ENCODE measurements at places on chromosomes 3 and 15.

DNA sequence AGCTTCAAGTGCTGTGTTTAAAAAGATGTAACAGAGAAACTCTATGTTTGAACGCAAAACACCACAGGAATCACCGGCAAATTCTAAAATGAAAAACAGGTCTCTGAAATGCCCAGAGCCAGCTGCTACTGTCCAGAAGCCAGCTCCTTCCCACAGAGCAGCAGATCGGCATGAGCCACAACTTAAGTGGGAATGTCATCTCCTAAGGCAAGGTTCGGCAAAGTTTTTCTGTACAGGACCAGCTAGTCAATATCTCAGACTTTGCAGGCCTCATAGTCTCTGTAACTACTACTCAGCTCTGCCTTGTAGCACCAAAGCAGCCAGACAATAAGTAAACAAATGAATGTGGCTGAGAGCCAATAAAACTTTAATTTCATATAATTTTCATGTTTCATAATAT, 4.9 kb downstream of the PLOD2 start:
- DNase-seq, result no peak

GRCh38 chr3:188183452-188183851, 29.5 kb downstream of the LPP start:
- no peak for DNase-seq

GRCh38 chr3:127234778-127235177, 41.8 kb downstream of the PRR23E start:
- DNase-seq, result no peak

DNA sequence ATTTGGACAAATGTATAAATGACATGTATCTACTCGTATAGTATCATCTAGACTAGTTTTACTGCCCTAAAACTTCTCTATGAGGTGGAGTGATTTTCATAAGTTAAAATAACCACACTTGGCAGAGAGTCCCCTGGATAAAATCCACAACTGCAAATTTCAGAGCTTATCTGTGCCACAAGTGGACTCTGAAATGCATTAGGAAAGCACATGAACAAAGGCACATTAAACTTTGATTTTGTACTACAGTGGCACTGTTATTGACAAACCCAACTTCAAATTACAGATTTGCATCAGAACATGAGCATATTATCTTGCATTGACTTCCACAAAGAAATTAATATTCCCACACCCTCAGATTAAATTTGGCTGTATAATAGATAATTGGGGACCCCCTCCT, 58.1 kb upstream of the EIF5A2 start:
- DNase-seq, result no peak

DNA sequence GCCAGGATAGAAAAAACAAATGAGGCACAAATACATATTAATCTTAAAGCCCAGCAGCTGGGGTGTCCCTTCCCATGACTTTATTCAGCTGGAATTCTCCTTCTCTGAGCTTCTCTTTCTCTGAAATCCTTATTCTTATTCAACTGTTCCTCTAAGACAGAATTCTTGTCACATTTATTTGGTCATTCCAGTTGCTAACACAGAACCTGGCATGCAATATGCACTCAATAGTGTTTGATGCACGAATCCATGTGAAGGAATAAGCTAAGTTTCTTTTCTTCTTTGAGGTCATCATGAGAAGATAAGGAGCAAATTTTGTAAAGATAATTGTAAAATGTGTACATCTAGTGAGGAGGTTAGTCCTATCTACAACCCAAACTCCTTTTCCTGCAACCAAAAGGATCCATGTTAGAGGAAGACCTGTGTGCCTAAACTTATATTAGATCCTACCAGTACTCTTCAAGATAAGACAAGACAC, 154.2 kb upstream of the KCNMB2 start:
- DNase-seq, result no peak

DNA sequence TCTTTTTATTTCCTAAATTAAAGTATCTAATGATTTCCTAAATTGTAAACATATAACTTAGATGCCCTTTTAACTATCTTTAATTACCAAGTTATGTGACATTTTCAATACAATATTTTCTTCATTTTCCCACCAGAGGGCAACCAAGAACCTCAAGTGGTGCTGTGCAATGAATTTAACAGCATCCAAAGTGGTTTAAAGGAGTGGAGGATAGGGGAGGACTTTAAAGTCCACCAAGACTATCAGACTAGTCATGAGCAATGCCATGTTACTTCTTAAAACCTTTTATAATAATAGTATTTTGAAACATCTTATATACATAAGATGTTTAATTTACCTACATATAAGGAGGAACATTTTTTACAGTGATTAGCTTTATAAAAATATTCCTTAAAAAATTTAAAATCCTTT, 74.4 kb downstream of the DLG1 start:
- DNase-seq, result no peak

GRCh38 chr3:130659911-130660310, 86.7 kb downstream of the PIK3R4 start:
- no peak for DNase-seq

GRCh38 chr3:39751286-39751685, 58.1 kb upstream of the MYRIP start:
- DNase-seq, result no peak

DNA sequence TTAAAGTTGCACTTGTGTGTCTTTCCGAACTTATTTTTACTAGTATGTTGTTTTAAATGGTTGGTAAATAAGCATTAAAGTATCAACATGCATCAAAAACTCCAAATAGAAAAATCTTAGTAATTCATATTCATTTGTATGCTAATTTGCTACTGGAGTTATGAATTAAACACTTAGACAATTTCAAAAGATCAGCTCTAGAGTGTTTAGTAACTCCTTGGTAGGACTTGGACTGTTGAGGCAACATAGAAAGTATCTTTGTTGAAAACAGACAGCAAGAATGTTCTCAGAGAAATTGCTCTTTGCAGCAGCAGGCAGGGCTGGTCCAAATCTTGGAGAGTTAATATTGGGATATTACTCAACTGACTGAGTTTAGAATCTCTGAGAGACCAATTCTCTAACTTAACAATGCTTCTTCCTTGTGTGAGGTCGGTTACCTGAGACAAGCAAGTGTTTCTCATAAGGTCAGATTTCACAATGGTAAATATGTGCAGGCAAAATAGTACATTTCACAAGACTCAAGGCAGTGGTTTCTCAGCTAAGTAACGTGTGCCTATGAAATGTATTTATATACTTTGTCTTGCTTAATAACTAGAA, 147.8 kb upstream of the IL12A start:
- no peak for DNase-seq

DNA sequence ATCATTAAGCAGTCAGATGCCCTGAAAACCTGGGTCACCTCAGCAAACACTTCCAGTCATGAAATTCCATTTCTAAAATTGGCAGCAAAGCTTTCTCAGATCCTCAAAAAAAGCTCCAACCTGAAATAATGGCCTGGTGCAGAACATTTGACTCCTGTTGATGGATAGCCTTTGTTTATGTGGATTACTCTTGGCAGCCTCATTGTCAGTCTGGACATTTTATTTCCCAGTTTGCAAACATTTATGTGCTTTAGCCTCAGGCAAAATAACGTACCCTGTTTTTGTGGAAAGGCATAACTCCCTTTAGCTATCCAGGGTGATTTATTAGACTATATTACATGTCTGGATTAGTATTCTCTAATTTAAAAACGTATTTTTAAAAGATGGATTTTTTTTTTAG, 53.9 kb downstream of the PXYLP1 start:
- DNase-seq, result no peak

DNA sequence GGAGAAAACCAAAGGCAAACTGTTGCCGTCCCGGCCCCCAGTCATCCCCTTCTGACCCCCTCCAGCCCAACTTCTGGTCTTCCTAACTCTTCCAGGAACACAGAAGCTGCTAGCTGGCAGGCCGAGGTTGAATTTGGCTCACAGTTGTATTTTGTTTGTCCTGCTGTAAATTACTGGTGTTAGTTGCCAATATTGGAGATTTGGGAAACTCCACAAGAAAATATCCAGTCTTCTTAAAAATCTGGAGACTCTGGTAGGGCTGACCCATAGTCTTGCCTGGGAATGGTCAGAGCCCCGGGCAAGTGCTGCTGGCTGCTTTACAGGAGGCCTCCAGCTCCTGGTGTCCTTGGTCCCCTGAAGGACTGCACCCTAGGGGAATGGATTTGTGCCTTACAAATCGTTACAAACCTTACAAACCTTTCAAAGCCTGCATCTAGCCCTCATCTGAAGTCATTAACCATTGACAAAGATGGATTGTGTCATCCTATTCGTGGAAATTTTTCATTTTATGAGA, 112.0 kb upstream of the MCTP2 start:
- no peak for DNase-seq

DNA sequence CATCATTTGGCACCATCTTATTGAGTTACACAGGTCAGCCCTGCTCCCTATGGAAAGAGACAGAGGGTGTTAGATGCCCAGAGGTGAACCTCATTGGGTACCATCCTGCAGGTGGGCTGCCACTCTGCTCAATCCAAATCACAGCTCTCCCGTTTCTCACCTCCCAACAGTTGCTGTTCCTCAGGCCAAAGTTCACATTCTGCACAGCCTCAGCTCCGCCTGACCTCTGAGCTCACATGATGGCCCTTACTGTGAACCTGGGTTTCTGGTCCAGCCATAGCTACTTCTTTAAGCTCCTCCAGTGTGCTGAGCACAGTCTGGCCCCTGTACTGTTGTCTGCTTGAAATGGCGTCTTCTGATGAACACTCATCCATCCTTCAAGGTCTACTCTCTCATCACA, 47.8 kb downstream of the BTD start:
- no peak for DNase-seq

DNA sequence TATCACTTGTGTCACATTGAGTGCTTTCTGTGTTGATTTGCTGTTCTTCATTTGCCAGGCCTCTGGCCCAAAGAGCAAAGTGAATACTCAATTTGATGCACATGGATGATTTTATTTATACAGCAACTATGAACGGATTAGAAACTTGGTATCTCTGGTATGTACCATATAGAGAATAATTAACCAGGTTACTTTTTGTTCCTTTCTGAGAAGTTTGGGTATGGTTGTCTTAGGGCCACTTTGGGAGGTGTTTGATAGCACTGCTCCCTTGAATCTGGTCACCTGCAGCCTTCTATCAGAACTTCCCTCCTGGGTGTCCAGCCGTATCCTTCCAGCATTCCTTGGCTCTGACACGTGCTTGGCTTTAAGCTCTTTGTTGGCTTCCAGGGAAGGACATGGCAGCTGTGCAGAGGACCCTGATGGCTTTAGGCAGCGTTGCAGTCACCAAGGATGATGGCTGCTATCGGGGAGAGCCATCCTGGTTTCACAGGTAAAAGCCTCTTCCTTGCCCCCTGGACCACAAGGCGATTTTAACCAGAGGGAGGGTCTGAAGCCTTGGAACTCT, 12.7 kb downstream of the TAGLN3 start:
- DNase-seq, result no peak

GRCh38 chr15:49306551-49306950, 116.5 kb upstream of the FGF7 start:
- DNase-seq, result no peak

DNA sequence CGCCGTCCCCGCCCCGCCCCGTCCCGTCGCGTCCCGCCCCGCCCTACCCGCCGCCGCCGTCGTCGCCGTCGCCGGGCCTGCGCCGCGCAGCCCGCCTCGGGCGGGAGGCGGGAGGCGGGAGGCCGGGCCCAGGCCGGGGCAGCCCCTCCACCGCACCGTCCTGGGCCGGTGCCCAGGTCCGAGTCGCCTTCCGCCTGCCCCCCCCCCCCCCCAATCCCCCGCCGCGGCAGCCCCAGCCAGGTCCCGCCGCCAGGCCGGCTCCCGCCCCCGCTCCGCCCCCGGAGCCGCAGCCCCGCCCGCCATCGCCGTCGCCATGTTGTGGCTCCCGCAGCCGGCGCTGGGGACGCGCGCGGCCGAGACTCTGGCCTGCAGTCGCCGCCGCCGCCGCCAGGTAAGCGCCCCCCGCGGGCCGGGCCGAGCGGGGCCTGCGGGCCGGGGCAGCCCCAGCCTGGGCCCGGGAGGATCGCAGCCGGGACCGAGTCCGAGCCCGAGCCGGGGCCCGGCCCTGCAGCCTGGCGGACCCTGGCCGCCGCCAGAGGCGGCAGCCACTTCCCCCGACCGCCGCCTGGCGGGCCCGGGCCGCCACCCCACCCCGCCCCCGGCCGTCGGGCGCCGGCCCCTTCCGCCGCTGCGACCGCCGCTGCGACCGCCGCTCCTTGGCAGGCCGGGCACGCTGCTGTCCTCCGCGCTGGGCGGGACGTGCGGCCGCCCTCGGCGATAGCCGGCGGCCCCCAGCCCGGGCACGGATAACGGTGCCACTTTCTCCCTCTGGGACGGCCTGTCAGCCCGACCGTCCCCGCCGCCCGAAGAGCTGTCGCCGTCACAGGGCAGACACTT, at the start of gene ZNF592:
Gene ZNF592, plus strand, starts transcription at position 319 of the 837 bp plus-strand sequence. CDS start 34,084 bp downstream, outside the sequence.
- DNase-seq, result peak; percentile 72

GRCh38 chr3:48130321-48130904, 57.8 kb downstream of the CDC25A start:
- DNase-seq, result no peak
